CD4-positive, alpha-beta T cell treated with Interleukin-17A for 4 hours (primary cell): ENCODE measurements at places on chromosomes 3 and 15.

- no peak for DNase-seq
Measured at GRCh38 chr3:32283304-32283703, 44.8 kb downstream of the CMTM8 start.

GRCh38 chr3:48991851-48992545 lies 2.0 kb downstream of the P4HTM start:
- DNase-seq: no peak

- DNase-seq: no peak
Measured at GRCh38 chr3:147415286-147415685, 6.1 kb downstream of the ZIC1 start.

GRCh38 chr15:67366904-67367303 lies 112.3 kb downstream of the IQCH start:
- DNase-seq: no peak

- no peak for DNase-seq
Measured at GRCh38 chr3:170725285-170725731, 139.4 kb upstream of the SLC7A14 start.

- no peak for DNase-seq
Measured at GRCh38 chr3:12394569-12395271, 89.6 kb upstream of the TSEN2 start.

GRCh38 chr3:54999811-55000210 lies 72.0 kb upstream of the LRTM1 start:
- DNase-seq: no peak

- peak; percentile 27 for DNase-seq
Measured at GRCh38 chr3:58994746-58995330, 55.0 kb downstream of the CFAP20DC start.

GRCh38 chr3:51799879-51800749 lies 21.1 kb upstream of the IQCF6 start:
- DNase-seq: peak; percentile 35

GRCh38 chr3:28745916-28746617 lies 397.4 kb upstream of the AZI2 start:
- DNase-seq: no peak
